ENCODE measurements at places on chromosomes 13 and 19.

DNA sequence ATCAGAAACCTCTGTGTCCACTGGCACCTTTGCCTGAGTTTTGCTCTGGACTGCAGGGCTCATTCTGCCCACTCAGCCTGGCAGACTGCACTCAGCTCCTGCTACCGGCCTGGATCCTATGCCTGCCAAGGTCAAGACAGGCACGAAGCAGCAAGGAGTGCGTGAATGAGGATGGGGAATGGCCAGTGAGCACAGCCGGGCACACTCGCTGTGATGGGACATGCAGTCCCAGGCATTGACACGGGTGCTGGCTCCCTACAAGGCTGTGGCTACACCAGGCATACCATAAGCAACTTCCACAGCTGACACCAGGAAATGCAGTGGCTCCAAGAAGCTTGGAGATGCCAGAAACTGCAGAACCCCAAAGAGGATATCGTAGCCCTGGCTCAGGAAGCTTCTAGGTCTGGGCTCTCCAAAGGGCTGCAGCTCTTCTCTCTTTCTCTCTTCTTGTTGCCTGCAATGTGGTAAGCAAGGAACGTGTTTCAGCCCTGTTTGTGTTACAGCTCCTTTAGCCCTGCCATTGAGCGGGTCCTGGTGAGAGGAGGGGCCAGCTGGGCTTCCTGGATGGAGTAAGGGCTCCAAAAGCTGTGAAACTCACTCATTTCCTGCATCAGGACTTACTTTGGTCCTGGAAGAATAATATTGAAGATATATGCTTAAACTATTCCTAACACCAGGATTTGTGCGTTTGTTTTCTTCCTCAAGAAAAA, 832.6 kb upstream of the SLITRK5 start:
- no peak for DNase-seq

GRCh38 chr19:30144242-30144758, 202.3 kb downstream of the URI1 start:
- DNase-seq, result no peak

DNA sequence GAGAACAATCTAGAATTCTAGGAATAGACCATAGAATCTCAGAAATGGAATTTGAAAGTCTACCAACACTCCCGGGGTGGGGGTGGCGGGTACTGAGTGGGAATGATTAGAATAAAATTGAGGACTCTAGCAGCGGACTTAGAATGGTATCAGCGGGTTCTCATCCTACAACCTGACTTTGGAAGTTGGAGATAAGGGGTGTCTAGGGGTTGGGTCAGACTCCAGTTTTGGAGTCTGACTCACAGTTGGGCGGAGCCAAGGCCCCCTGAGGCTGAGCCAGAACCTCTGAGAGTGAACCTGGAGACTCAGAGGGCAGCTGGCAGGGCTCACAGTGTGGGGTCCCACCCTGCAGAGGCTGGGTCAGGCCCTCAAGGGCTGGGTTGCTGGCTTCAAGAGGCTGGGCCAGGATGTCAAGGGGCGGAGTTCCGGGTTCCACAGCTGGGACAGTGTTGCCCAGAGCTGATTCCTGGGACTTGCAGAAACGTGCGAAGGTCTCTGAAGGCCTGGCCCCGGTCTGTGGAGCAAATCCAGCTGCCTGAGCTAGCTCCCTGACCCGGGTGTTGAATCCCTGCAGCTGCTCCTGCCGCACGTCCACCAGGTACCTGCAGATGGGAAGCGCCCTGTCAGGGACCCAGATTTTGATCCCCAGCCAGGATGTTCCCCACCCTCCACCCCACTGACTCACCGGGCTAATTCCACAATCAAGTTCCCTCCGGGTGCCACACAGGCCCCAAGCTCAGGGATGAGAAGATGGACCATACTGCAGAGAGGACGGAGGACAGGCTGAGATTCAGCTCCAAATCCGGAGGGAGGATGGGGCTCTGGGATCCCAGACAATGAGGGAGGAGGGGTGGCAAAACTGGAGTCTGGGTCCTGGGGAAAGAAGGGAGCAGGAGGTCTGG, 1.6 kb upstream of the TNNI3 start:
- peak; percentile 37 for DNase-seq

- peak; percentile 17 for DNase-seq
Measured at GRCh38 chr13:70703755-70704154, 595.5 kb upstream of the KLHL1 start.

DNA sequence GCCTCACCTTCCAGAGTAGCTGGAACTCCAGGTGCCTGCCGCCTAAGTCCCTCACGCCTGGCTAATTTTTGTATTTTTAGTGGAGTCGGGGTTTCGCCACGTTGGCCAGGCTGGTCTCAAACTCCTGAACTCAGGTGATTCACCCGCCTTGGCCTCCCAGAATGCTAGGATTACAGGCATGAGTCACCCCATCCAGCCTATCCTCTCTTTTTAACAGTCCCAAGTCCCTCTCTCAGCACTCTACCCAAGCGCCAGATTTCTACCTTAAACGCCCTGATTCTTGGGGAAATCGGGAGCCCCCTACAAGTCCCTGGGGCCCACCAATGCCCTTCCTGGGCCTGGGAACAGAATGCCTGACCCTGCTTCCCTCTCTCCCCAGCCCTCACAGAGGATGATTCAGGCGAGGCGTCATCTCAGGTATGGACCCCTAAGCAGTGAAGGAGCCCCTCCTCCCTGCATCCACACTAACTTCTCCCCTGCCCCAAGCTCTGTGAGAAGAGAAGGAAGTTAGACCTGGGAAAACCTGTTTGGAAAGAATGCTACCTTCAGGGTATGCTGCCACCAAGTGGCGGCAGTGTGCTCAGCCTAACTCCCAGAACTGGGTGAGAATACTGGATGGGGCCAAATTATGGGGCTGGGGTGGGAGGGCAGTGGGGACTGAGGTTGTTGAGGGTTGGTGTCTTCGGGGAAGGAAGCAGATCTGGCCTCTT, 20.8 kb upstream of the EBI3 start:
- peak; percentile 41 for DNase-seq

GRCh38 chr13:97306645-97307044, 84.5 kb downstream of the MBNL2 start:
- peak; percentile 54 for DNase-seq

- DNase-seq, result no peak
Measured at GRCh38 chr19:51469162-51469561, 9.2 kb upstream of the CEACAM18 start.

DNA sequence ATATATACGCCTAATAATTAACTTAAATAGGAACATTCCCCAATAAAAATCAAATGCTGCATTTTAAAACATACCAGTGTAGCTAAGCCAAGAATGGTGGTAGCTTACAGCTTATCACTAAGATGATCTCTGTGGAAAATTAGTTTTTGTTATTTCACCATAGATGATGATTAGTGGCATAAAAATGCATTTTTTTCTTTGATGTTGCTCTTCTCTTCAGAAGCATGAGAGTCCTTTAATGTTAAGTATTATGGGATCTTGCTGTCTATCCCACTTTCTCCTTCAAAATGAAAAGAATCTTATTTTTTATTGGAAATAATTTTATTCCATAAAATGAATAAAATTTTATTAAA, 731.0 kb downstream of the SLITRK1 start:
- peak; percentile 22 for DNase-seq

DNA sequence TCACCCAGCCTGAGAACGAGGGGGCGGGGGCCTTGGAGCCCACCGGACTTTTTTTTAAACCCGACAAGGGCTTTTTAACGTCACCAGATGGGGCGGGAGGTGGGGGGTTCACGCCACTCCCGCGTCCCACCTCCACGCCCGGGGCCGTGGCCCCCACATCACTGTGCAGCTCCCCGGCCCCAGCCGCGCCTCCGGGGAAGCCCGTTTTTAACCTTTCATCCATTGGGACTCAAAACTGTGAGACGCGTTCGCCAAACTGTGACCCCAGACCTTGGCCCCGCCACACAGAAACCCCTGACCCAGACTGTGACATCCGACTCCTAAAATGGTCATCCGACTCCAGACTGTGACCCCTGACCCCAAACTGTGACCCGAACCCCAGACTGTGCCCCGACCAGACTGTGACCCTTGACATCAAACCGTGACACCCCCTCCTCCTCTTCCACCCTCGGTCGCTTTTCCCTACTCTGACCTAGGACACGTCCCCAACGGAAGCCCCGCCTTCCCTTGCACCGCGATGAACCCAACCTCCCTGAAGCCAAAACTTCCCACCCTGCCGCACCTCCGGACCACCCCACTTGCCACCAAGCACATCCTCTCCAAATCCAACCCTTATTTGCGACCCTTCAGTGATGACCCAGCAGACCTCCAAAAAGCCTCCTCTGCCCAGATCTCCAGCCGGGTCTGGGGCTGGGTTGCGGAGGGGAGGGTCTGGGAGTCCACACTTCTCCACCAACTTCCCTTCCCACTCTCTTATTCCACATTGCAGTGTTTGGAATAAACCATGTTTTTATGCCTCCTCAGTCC, 1.5 kb upstream of the GRWD1 start:
- no peak for DNase-seq

DNA sequence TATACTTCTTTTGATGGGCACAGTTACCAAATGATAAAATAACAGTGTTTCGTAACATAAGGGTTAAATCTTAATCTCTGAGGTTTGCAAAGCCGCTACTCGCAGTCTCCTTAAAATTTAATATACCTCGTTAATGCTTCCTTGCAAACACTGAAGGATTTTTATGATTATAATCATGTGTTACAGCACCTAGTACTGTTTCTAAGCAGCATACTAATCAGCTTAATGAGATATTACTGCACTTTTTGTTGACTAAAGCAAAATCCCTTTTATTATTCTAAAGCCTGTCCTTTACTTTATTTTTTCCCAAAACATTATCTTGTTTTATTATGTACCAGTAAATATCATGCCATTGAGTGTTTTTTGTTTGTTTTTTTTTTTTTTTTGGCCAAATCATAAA, 70.5 kb downstream of the ZNF536 start:
- DNase-seq, result no peak

DNA sequence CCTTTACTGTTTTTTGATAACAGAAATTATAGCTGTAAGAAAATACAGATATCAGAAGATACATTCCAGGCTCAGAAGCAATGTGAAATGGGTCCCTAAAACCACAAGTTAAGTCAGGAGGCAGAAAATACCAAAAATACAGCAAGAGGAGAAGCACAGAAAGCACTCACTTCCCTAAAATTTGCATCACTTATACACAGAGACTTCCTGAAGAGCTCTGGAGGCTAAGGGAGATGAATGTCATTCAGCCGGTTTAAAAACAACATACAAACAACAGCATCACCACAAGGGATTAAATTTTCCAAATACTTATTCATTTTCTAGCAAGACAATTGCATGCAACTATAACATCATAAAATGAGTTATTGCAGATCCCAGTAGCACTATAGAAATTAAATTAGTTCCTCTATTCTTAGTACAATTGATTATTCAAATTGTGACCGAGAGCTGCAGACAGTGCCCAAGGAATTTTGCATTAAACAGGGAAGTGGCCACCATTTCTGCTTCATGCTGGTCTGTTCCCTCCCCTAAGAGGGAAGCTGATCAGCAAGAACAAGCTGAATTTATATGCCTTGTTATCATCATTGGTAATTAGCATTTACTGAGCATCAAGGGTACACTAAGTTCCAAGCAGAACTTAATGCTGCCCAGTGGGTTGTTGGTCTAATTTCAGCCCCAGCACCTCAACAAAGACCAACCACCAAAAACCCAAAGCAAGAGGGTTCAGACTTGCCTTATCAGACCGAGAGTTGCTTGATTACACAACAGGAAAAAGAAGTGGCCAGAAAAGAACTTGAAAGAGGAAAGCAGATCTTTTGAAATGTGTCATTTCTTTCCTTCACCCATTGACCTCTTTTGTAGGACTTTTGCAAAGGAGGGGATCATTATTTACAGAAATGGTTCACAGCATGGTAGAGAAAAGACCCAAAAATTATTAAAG, 140.7 kb downstream of the KCTD12 start:
- DNase-seq, result no peak

GRCh38 chr13:19864746-19865309, 1.4 kb upstream of the ZMYM5 start:
- peak; percentile 77 for DNase-seq

DNA sequence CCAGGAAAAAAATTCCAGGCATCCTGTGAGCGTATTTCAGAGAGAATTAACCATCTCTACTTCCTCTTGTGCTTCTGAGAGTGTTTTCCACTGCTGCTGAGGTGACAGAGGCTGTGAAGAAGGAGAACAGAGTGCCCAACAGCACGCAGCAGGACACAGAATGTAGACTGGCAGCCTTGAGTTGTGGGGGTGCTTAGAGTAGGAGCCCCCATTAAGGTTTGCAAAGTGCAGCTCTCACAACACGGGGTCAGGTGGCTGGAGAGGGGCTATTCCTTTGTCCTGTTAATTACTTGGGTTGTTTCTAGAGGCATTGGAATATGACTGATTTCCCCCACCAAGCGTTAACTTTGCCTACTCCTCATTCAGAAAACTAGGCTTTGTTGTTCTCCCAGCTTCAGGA, 370.6 kb downstream of the TSHZ3 start:
- DNase-seq, result no peak

GRCh38 chr19:16073988-16074387, 2.3 kb upstream of the TPM4 start:
- no peak for DNase-seq

GRCh38 chr19:44675521-44675920, 4.2 kb downstream of the CEACAM19 start:
- no peak for DNase-seq

DNA sequence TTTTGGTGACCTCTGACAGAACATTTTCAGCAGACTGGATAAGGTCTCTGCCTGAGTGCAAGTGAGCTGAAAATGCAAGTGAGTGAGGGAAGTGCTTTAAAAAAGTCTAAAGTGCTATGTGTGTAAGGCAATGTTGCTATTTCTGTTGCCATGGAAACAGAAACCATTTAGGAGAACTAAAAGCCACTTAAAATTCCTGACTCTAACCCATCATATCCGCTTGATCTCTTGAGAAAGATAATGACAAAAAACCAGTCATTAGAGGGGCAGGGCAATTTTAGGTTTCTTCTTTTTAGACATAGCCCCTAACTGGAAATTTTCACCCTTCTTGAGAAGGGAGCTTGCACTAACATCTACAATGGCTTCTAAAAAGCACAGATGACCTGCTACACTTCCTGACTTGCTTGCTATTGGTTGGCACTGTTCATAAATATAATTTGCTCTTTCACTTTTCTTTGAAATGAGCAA, at the start of gene CYSLTR2:
Gene CYSLTR2 (plus strand): TSS at position 458 of the 468 bp plus-strand sequence. CDS start 52,889 bp downstream, outside the sequence.
- peak; percentile 37 for DNase-seq

DNA sequence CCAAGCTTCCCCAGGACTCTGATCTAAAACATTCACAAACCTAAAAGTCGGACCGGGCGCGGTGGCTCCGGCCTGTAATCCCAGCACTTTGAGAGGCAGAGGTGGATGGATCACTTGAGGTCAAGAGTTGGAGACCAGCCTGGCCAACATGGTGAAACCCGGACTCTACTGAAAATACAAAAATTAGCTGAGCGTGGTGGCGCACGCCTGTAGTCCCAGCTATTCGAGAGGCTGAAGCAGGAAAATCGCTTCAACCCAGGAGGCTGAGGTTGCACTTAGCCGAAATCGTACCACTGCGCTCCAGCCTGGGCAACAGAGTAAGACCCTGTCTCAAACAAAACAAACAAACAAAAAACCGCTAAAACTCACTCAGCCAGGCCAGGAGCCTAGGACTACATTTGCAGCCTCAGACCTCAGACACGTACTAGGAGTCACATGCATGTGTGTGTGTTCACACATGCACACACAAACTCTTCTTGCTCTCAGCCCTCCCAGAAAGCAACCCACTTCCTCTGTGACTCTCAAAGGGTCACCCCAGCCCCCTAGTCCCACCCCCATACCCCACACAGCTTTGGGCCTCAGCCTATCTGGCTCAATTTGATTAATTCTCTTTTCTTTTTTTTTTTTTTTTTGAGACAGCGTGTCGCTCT, 704 bp upstream of the NOTCH3 start:
- no peak for DNase-seq

- DNase-seq, result no peak
Measured at GRCh38 chr13:25783076-25783475, 268.7 kb downstream of the SHISA2 start.

Measured in fibroblast of skin of right biceps (primary cell).